ENCODE measurements at places on chromosomes 5 and 9. TPM values are rescaled to one million over a fixed set of nuclear protein-coding genes. Genes with fewer than 3 reads are reported as not detected.

DNA sequence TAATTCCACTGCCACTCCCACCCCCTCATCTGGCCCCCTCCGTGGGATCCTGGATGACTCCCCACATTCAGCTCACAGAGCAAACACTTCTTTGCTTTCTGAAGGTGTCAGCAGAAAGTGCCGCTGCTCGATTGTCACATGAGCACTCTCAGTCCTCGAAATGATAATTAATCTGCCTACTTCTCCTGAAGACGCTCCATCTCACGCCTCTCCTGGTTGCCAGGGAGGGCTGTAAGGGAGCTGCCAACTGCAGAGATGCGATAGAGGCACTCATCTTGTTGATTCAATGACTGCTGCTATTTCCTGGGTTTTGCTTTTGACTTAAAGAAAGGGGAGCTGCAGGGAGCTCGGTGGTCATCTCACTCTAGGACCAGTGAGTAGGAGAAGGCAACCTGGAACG is 206.5 kb downstream of the DAB2IP start:
- DNase-seq, result no peak

- DNase-seq, result no peak
These were observed 1.3 kb upstream of the DMRT2 start for GRCh38 chr9:1048811-1049210.

GRCh38 chr9:4573176-4573575 is 82.9 kb downstream of the SLC1A1 start:
- no peak for DNase-seq

DNA sequence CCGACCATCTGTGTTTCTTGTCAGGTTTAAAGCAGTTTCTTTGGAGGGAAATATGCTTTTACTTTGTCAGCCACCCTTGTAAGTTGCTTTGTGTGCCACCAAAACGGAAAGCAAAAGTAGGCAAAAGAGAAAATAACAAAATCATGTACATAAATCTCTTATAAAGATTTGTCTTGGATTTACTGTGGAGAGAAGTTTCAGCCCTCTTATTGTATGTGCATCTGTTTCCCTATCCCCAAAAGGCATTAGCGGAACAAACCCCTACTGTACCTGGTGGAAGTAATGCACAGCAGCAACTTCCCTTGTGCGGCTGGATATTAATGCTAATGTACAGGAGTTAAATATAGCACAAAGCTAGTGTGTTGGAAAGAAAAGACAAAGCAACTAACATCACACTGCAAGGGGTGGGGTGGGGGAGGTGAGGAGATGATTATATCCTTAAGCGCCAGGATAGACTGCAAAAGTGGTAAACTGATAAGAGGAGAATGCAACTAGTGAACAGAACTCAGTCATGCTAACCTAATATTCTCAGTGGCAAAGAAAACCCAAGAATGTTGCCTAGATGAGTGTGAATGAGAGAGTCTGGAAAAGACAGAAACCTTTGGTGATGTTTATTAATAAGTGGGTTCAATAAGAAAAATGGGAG is 396.5 kb upstream of the MEF2C start:
- DNase-seq, result no peak

DNA sequence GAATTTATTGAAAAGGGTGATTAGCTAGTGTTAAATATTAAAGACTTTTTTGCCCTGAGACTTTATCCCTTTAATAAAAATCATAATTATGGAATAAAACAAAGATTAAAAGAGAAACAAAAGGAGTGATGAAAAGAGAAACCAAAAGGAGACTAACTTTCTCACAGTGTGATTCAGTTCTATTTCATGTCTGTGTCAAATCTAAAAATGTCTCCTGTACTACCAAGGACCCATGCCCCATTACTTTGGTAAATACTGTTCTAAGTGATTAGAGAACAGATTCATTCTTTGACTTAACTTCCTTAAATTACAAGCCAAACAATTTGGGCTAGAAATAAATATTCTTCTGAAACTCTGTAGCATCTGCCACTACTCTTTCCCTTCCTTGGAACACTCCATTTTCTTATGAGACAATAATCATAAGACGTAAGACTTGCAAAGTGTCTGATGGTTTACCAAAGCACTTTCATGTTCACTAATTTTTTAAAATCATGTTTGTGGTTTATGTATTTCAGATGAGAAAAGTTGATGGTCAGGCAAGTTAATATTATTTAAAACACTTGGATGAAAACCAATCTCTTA is 319.0 kb downstream of the EBF1 start:
- DNase-seq, result no peak

DNA sequence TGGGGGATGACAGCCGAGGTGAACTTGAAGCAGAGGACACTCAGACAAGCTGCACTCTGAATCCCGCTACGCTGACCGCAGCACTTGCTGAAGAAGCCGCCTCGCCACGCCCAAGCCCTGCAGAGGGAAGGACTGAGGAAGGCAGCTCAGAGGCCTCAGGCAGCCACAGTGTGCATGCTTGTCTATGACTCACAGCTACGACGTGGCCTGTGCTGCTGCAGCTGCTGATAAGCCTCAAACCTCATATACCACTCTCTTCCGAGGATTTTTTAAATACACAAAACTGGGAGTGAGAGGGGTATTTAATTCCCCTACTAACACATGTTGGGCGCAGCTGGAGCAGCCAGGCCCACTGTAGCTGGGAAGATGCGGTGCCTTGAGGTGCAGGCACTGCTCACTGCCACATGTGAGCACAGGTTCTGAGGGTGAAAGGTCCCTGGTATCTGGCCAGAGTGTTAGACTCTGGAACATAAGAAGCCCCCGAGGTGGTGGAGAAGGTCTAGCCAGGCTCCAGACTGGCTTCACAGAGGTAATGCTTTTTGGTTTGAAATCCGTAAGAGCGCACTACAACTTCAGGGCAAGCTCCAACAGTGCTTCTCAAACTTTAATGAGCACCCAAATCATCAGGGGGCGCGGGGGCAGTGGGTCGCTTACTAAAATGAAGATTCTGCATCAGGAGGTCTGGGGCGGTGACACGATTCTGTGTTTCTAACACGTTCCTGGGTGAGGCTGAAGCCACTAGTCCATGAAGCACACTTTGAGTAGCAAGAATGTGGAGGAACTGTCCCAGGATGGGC is 196.8 kb downstream of the AUH start:
- DNase-seq, result no peak

- DNase-seq, result no peak
These were observed 209.5 kb upstream of the TARS1 start for GRCh38 chr5:33231214-33231710.

DNA sequence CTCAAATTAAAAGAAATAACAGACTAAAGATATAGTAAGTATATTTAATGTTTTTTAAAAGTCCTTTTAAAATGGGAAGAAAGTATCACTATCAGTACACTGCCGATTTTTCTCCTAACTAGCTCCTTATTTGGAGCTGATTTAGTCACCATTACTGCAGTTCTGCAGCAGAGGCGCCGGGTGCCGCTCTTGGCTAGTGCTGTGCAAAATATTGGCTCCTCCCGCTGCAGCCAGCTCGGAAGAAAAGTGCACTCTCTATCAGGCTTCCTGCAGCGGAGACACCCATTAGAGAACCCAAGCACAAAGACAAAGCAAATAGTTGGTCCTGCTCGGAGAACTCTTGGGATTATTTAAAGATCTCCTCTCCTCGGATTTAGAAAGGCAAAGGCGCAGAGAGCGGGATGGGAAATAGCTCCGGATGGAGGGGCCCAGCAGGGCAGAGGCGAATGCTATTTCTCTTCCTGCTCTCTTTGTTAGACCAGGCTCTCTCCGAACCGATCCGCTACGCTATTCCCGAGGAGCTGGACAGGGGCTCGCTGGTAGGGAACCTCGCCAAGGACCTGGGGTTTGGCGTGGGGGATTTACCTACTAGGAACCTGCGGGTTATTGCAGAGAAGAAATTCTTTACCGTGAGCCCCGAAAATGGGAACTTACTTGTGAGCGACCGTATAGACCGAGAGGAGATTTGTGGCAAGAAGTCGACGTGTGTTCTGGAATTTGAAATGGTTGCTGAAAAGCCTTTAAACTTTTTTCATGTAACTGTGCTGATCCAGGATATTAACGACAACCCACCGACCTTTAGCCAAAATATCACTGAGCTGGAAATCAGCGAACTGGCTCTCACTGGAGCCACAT is at the start of gene PCDHGB3:
TSS of gene PCDHGB3 (plus strand) at position 249 of the 855 bp plus-strand sequence. CDS start at position 402, 153 bp downstream.
- peak; percentile 71 for DNase-seq

DNA sequence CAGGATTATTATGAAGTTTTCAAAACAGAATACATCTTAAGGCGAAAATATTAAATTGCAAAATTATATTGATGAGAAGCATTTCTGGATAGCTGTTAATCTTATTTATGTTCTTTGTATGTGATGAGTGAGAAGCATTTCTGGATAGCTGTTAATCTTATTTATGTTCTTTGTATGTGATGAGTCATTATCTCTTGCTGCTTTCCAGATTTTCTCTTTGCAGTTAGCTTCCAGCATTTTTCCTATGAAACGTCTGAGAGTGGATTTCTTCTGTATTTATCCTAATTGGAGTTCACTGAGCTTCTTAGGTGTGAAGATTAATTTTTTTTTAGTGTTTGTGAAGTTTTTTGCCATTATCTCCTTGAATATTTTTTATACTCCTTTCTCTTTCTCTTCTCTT is 8.2 kb downstream of the TMEM232 start:
- DNase-seq, result no peak

- DNase-seq, result no peak
These were observed 28.4 kb upstream of the TRIO start for GRCh38 chr5:14114615-14115251.

GRCh38 chr5:111158105-111158744 is 66.0 kb upstream of the CAMK4 start:
- peak; percentile 78 for DNase-seq

GRCh38 chr5:4225741-4226140 is 630.1 kb downstream of the IRX1 start:
- no peak for DNase-seq

GRCh38 chr5:68331192-68332079 is 115.9 kb downstream of the PIK3R1 start:
- DNase-seq, result peak; percentile 48

DNA sequence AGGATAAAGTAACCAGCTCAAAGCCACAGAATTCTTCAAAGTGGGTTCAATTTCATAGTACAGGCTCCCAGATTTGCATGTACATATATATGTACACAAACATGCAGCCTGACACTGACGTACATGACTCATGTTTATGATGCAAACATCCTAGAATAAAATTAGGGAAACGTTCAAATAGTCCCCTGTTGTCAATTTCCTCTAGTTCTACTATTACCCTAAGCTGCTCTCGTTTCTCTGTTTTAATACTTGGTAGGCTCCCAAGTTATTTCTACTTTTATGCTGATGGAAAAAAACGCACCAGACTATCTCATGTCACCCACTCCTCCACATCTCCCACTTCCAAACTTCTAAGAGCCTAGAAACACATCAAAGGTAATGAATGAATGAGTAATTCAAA is 229.7 kb downstream of the EPB41L4A start:
- no peak for DNase-seq

DNA sequence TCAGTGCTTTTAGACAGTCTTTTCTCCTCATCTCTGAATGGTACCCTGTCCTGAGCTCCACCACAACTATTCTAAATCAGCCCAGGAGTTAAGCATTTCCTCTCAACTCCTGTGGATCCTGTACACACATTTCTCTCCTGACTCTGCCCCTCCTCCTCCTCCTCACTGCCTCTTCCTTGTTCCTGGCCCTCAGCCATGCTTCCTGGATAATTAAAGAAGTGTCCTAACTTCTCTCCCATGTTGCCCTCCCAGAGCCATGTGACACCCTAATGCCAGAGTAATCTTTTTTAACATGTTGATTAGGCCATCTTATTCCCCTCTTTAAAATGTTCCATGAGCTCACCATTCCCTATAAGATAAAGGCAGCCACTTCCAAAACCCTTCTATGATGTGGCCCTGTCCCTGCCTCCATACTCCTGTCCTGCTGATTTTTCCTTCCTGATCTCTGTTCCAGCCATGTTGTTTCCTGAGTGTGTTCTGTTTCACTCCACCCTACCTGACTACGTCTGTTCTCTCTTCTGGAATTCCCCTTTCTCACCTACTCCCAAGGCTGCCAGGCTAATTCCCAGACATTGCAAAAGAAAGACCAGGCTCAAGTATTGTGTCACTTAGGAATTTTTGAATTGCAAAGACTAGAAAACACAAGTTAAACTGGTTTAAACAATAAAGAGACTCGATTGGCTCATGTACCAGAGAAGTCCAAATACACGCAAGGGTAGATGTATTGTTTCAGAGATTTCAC is 295.2 kb downstream of the MAST4 start:
- peak; percentile 23 for DNase-seq

GRCh38 chr9:109487247-109487646 is 10.9 kb downstream of the PTPN3 start:
- no peak for DNase-seq

- DNase-seq, result no peak
These were observed 1.1 kb downstream of the CYFIP2 start for GRCh38 chr5:157267025-157267424.

DNA sequence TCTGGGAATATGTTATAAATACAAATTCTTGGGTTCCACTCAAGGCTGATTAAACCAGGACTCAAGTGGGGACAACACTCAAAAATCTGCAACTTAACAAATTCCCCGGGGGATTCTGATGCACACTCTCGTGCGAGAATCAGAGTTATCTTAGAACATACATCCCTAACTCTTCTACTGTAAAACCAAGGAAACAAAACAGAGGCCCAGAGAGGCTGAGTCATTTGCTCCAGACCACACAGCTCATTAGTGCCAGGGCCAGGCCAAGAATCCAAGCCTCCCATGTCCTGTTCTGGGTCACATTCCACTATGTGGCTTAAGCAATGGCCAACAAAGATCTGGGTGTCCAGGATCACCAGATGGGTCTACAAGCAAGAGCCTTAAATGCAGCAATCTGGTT is 166.0 kb downstream of the ADAMTS12 start:
- no peak for DNase-seq

DNA sequence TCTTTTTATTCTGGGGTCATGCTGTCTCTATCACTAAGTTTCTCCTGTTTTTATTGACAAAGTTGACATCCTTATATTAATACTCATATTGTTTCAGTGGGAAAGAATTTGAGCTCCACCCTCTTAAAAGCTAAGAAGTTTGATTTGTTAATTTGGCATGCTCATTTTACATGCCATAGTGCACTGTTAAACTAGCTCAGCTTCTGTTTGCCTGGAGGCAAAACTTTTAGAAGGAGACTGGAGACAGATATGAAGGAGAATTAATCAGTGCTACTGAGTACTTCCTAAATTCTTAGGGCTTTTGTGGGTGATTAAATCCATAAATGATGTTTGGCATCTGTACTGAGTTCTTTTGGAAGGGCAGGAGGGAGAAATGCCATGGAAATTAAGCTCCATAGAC is 138.9 kb downstream of the NTRK2 start:
- no peak for DNase-seq

- no peak for DNase-seq
These were observed 31.4 kb downstream of the CAMK2A start for GRCh38 chr5:150258130-150258529.

GRCh38 chr5:15992918-15993317 is 186.7 kb downstream of the MARCHF11 start:
- peak; percentile 58 for DNase-seq

Gene OBP2B
- total RNA-seq, result not detected

Gene PLCXD3
- total RNA-seq, result 0.64 TPM

Gene OR1J2
- total RNA-seq, result not detected

Gene MEGF10
- total RNA-seq, result 3.4 TPM

Gene ZDHHC21
- 8.3 TPM for total RNA-seq

Gene ARID3C
- 0.25 TPM for total RNA-seq

All from dermis microvascular lymphatic vessel endothelial cell (primary cell).